ENCODE measurements at places on chromosomes 4 and X. TPM values are rescaled to one million over a fixed set of nuclear protein-coding genes. Genes with fewer than 3 reads are reported as not detected.

CNGA1 gene
- total RNA-seq = not detected

UBA6 gene
- total RNA-seq = 33.4 TPM

HCCS gene
- 52.5 TPM for total RNA-seq

CACNA1F gene
- 0.17 TPM for total RNA-seq

SPANXN3 gene
- not detected for total RNA-seq

DIPK2B gene
- total RNA-seq = 4.1 TPM

NIPAL1 gene
- 0.53 TPM for total RNA-seq

HAND2 gene
- total RNA-seq = 69.3 TPM

GPRASP1 gene
- total RNA-seq = 22.8 TPM

CYTL1 gene
- 0.46 TPM for total RNA-seq

AGTR2 gene
- total RNA-seq = 0.11 TPM

STK32B gene
- 0.43 TPM for total RNA-seq

TRPC5OS gene
- 0.14 TPM for total RNA-seq

CT45A3 gene
- total RNA-seq = not detected

FGA gene
- total RNA-seq = not detected

PCDH19 gene
- total RNA-seq = 0.34 TPM

- DNase-seq = no peak
These were observed 1156.7 kb downstream of the FAM133A start for GRCh38 chrX:94830717-94831116.

- DNase-seq = no peak
These were observed 1.4 kb upstream of the CXCL1 start for GRCh38 chr4:73867783-73868182.

- no peak for DNase-seq
These were observed 39.2 kb upstream of the PDE5A start for GRCh38 chr4:119667802-119668201.

DNA sequence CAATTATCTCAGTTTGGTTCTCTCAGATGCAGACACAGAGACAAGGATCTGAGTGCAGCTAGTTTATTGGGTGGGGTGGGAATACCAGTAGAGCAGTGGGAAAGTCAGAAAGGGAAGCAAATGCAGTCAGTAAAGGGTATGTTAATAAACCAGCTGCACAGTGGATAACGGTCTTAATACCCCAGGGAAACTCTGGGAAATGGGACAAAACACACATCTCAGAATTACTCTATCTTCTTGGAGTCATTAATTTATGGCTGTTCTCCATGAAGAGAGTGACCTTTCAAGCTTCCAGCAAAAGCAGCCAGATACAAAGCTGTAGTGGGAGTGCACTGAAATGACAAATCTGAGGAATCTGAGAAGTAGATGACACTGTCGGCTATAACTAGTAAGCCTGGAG lies 73.3 kb upstream of the NALF2 start:
- no peak for DNase-seq

DNA sequence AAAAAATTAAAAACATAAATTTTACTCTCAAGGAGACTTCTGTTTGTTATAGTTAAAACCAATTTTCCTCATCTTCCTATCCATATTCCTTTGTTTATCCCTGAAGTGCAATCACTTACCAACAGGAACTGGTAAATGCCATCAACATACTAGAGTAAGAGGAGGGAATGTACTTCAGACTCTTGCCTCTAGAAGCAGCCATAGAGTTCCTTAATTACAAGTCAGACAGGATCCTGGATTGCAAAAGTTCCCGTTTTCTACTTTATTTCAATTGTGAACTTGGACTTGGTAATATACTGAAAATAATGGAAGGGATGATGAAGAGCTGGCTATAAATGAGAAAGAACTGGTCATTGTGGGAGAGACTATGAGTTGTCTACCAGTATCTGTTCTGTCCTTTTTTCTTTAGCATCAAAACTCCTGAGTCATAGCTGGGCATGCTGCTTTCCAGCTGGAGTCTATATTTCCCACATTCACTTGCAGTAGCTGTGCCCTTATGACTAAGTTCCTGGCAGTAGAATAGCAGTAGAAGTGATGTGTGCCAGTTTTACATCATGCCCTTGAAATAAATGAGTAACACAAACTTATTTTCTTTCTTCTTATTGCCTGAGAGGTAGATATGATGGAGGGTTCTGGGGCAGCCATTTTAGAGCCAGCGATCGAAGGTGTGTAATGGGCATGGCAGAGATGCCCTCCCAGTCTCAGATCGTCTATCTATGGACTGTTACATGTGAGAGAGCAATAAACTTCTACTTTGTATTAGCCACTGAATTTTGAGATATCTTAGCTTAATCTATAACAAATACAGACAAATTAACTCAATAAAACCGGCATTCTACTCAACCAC lies 26.8 kb upstream of the SPARCL1 start:
- DNase-seq = no peak

GRCh38 chrX:10811111-10811510 lies 190.7 kb upstream of the MID1 start:
- DNase-seq = no peak

- DNase-seq = no peak
These were observed 4.4 kb downstream of the CDK16 start for GRCh38 chrX:47222751-47223350.

DNA sequence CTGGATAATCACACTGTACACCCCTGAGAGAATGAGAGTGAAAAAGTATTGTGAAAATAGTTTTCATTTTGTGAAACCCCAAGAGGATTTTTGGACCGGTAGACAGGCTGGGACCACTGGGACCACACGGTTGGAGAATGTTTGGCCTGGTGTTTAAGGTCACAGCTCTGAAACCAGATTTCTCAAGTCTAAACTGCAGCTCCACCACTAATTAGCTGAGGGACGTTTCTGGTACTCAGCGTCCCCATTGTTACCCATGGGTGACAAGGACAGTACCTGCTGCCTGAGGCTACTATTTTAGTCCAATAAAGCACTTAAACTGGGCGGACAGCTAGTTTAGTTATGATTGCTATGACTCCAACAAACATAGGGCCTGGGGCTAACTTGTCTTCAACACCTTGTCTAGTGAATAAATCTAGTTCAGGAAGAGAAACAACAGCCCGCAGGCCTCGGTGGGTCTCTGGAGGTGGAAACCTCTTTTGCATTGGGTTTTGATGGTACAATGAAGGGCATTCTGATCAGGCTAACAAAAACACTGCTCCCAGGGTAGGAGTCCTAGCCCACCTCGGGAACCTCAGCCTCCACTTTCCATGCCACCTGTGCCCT lies 509 bp upstream of the USP11 start:
- no peak for DNase-seq

DNA sequence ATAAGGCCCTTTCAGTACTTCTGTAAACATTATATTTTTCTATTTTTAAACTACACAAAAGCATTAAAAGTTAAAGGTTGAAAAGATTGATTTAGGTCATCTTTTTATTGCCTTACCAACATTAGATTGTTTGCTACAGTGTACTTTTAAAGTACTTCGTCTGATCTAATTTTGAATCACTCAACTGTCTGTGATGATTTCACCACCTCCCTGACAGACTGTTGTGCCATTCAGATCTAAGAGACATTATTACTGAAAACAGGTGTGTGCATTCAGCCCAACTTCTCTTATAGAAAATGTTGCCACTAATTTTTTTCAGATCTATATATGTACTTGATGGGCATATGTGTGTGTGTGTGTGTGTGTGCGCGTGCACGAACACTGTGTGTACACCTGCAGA lies 39.3 kb downstream of the GASK1B start:
- no peak for DNase-seq

GRCh38 chrX:66676413-66676812 lies 37.5 kb upstream of the EDA2R start:
- no peak for DNase-seq

- no peak for DNase-seq
These were observed at the start of gene FREM3 for GRCh38 chr4:143700416-143701352. TSS of gene FREM3 (minus strand) at chr4:143700675. CDS start at chr4:143700675, 0 bp downstream.

- no peak for DNase-seq
These were observed 14.4 kb upstream of the FAM9A start for GRCh38 chrX:8815460-8816065.

DNA sequence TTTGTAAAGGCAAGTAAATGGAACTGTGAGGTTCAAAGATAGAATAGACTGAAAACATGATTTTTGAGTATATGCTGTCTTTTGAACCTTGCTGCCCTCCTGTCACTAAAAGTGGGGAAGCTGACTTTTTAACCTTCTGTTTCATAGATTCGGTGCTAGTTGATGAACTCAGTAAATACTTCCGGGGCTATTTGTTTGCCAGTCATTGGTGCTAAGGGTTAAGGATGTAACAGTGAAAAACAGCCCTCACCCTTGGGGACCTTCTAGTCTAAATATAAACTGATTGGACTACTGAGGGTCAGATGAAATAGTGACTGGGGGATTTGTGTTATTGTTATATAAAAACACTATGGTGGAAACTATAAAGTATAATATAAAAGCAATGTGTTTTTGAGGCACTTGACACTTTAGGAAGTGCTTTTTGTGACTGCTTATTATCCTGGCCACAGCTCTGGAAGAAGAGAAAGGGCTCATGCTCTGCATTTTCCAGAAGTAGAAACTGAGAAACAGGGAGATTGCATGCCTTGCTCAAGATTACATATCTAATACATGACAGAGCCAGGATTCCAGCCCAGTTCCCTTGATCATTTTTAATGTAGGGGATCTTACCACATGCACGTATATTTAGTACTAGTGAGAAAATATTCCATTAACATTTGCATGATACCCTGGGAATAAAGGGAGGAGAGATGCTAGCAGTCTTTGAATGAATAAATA lies 3.9 kb downstream of the BST1 start:
- DNase-seq = no peak

- no peak for DNase-seq
These were observed 42.4 kb downstream of the HTR2C start for GRCh38 chrX:114626323-114626722.

DNA sequence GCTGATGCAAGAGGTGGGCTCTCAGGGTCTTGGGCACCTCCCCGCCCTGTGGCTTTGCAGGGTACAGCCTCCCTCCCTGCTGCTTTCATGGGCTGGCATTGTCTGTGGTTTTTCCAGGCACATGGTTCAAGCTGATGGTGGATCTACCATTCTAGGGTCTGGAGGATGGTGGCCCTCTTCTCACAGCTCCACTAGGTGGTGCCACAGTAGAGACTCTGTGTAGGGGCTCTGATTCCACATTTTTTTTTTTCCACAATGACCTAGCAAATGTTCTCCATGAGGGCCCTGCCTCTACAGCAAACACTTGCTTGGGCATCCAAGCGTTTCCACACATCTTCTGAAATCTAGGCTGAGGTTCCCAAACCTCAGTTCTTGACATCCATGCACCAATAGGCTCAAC lies 657.9 kb upstream of the CT83 start:
- DNase-seq = no peak

DNA sequence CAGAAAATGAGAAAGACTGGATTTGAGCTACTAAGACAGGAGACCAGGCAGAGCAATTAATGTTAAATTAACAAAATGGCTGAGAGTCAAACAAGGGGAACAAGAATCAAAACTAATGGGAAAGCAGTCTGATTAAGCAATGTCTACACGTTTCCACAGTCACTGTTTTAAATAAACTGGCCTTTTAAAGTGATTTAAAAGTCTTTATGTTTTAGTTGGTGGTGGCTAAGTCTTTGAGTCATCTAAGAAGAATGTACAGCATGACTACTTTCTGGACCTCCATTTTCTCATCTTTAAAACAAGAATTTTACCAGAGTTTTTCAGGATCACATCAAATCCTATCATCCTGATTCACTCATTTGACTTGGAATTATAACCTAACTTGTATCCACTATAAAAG lies 233.8 kb downstream of the ENOX2 start:
- no peak for DNase-seq

- no peak for DNase-seq
These were observed 538.2 kb downstream of the INPP4B start for GRCh38 chr4:142307857-142308256.

GRCh38 chrX:39935411-39936064 lies 162.2 kb downstream of the BCOR start:
- no peak for DNase-seq

DNA sequence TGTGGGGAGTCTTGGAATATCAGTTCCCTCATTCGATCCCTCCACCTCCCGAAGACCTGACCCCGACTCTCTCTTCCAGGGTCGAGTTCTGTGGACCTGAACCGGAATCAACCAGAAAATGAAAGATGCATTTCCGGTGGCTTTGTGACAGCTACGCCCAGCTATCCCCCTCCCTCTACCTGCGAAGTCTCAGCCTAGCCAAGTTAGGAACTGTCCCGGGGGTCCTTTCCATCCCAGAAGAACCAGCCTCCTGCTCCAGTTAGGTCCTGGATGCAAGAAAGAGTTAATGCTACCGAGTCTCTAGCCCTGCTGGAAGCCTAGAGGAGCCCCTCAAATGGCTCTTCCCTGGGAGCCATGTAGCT lies 13.4 kb upstream of the ETDC start:
- no peak for DNase-seq
